Small intestine (tissue), 16 donors: ENCODE measurements at places on chromosomes 2 and 18.
A peak's percentile ranks its signal among the peaks of the same experiment; 100 is the strongest.

DNA sequence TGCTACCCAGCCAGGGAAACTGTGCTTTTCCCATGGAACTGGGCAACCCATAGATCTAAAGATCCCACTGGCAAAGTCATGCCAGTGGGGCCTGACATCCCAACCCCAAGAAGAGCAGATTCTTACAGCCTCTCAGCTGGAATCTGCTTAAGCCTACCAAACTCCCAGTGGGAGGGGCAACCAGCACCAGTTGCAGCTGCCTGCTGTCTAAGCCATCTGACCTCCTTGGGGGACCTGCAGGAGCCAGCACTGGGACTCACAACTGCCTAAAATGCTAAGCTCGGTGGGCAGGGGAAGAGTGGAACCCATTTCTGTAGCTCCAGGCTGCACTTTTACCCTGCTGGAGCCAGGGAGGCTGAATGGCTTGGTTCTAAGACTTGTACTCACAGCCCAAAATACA, 770.7 kb upstream of the SLC8A1 start:
- DNase-seq, result no peak

- DNase-seq, result no peak
Observed at GRCh38 chr2:210363876-210364275, 48.9 kb upstream of the MYL1 start.

DNA sequence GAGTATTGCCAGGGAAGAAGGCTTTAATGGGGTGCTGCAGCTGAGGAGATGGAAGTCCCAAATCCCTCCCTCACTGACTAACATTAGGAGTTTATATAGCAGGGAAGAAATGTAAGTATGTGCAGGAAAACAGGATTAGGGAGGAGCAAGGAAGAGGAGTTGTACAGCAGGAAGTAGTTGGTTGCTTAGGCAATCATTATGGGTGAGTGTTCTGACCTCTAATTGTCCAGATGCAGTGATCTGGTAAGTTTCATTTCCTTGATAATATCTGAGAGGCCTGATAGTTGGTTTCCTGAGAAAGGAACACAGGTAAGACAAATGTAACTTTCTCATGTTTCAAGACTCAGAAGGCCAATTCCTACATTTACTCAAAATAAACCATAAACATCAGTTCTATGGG, 331.9 kb upstream of the GULP1 start:
- no peak for DNase-seq

DNA sequence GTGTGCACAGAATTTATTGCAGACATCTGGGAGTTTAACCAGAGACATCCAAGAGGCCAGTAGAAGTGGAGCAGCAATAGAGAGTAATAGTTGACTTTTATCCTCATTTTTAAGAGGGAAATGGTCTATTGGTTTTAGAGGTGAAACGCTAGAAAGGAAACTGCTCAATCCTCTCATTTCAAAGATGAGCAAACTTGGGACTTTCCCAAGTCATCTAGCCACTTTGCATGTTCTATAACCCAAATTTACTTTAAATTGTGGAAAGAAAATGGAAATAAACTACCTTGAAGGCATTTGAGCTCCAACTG, 601.7 kb downstream of the ARHGAP15 start:
- DNase-seq, result no peak

DNA sequence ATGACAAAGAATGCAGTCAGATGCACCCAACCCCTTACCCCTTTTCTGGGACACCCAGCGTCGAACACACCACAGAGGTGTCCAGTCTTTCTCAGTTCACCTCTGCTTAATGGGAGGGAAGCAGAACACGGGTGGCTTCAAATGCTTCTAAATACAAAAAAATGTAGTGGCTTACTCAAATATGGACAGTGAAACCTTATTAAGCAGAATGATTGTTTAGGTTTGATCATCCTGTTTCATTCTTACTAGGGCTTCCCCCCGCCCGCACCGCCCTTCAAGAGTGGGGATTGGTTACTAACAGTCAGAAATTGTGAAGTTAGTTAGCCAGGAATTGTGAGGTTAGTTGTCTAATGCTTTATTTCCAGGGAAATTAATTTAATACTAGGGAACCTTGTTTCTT, 21.6 kb downstream of the ATG16L1 start:
- DNase-seq, result no peak

GRCh38 chr2:216464104-216464720, 34.4 kb upstream of the RPL37A start:
- DNase-seq, result no peak

GRCh38 chr18:7855028-7855427, 287.9 kb downstream of the PTPRM start:
- DNase-seq, result no peak

DNA sequence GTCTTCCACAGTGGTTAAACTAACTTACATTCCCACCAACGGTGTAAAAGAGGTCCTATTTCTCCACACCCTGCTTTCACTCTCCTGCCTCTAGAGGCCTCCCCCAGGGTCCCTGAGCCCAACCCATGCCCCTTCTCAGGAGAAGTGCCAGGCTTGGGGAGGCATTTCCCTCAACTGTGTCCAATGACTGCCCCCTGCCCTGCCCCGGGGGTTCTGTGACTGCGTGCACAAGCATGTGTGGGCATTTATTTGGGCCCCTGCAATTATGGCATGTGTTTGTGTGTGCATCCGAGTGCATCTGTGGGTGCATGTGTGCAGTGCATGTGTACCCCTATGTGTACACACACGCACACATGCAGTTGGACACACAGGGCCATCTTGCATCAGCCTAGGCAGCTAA, 57.3 kb downstream of the INHBB start:
- DNase-seq, result no peak

GRCh38 chr2:66872081-66872985, 437.4 kb downstream of the MEIS1 start:
- no peak for DNase-seq

GRCh38 chr18:22230471-22230945, 61.1 kb downstream of the GATA6 start:
- no peak for DNase-seq

GRCh38 chr2:79368116-79368630, 144.7 kb upstream of the CTNNA2 start:
- no peak for DNase-seq

DNA sequence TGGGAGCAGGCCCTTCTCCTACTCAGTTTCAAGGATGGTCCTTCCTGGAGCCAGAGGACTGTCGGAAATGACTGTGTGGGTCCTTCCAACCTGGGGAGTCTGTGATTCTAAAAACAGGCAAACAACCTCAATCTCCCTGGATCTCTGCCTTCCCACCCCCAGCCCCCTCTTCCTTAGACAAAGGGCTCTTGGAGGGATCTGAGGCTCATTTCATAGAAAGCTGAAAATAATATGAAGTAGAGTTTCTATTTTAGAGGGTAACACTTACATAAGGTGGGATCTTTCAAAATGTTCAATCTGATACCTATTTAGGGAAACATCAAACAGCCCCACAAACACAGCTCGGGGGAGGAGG, 69.4 kb downstream of the RHOB start:
- no peak for DNase-seq

DNA sequence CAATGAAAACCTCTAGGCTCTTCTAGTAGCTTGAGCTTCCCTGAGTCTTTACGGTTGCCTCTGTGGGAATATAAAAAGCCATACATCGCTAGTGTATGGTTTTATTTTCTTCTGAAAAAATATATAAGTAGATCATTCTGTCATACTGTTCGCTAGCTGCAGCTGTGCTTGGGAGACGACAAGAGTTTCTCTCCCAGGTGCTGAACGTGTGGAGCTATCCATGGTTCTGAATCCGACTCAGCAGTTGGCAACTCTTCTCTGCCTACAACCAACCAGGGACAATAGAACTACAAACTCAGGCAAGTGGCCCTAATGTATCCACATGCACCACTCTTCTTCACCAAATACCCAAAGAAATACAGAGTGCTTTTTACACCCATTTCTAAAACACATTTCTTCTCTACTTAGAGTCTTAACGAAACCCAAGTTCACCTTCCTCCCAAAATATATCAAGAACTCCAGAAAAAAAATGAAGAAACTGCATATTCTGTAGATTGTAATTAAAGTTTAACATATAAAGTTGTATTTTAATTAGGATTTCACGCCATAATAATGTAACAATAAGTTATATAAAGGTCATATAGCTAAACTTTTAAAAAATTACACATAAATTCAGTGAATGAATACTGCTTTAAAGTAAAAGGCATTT, 2.2 kb upstream of the KCNH7 start:
- DNase-seq, result peak; percentile 43

- DNase-seq, result no peak
Observed at GRCh38 chr2:70705160-70705850, 62.7 kb downstream of the ADD2 start.

GRCh38 chr18:60277855-60278480, 94.6 kb downstream of the MC4R start:
- DNase-seq, result no peak

- peak; percentile 22 for DNase-seq
Observed at GRCh38 chr18:26228562-26229260, 2.5 kb downstream of the TAF4B start.

DNA sequence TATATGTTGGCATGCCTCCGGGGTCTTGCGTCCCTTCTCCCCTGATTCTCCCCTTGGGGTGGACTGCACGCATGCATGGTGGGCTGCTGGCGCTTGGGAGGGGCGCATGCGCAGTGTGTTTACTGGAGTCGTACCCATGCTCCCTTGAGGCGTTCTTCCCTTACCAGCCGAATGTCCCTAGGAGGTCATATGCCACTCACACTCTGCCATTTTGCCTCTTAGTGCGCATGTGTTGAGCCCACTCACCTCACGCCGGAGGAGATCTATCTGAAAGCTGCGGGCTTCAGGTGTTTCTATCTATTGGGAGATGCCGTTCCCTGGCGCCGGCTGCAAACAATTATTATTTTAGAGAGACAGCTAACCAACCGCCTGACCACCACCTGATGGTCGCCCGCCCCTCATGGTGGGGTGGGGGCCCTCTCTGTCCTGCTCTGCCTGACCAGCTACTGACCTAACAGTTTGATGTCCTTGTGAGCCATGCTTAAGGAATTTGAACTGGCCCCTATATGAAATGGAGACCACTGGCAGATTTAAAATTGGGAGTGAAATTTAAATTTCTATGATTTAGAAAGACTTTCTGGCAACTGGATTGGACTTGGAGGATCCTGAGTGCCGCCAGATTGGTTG, 179.6 kb downstream of the RNF144A start:
- DNase-seq, result no peak

DNA sequence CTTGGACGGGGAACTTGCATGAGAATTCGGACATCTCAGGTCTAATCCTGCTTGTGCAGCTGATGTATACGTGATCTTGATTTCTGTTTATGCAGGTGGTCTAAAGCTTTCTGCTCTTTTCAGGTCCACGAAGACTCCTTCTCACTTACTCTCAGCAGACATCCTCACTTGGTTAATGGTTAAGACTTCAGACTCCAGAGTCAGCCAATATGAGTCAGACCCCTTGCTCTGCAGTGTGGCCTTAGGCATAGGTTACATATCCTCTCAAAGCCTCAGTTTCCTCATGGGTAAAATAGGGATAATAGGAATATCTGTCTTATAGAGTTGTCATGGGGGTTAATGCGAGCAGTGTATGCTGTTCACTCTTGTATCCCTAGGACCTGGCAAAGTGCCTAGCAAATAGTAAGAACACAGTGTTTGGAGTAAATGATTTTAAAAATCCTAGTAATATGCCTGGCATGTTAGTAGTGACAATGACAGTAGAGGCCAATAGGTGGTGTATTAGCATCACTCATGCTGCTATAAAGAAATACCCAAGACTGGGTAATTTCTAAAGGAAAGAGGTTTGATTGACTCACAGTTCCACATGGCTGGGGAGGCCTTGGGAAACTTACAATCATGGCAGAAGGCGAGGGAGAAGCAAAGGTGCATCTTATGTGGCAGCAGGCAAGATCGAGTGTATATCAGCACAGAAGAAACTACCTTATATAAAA, 42.3 kb downstream of the XRCC5 start:
- no peak for DNase-seq

- peak; percentile 64 for DNase-seq
Observed at GRCh38 chr18:50075772-50076171, 119.2 kb downstream of the MYO5B start.

DNA sequence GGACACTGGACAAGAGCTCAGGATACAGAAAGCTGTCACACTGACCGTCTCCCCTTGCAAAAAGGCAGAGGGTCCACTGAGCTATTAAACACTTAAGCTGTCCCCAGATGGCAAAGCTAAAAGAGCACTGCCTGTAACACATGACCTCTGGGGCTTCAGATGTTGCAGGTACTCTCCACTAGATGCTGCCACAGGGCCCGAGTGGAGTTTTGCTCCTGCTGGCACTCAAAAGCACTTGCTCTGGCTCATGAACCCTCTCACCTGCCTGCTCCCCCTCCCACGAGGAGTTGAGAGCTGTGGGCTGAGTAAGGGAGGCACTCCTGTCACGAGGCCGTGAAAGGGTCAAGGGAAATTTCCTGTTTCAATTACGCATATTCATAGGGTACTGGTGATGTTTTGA, 227.9 kb downstream of the PRKCE start:
- DNase-seq, result no peak

- DNase-seq, result no peak
Observed at GRCh38 chr2:15031745-15032240, 399.3 kb downstream of the LRATD1 start.

DNA sequence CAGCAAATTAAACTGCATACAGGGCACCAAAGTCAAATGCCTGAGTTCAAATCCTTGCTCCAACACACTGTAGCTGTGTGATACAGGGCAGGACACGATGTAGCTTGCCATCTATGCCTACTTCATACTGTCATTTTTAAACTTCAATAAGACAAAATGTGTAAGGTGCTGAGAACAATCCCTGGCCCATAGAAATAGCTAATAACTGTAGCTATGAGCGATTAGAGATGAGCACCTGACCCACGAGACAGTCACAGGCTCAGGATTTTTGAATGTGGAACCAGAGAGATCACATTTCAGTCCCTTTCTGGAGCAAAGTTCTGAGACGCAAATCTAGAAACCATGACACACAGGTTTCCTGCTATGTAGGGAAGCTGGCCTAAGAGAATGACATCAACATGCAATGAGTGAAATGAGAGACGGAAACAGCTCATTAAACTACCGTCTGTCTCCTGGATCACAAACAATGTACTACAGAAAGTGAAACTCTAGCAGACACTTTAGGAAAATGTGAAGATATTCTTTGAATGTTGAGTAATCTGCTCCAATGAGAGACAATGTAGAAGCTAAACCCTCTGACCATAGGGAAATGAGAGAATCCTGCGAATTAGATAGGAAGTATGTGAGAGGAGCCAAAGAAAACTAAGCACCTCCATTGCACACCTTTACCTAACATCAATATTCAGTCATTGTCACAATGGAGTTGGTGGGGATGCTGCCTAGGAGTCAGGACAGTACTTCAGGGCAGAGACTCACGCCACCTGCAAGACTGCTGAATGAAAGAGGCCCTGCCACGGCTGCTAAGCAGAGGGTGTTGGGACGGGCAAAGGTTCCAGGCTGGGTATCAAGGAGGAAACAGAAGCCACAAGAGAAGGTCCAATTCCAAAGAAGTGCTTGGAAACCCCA, 25.5 kb downstream of the B4GALT6 start:
- DNase-seq, result peak; percentile 45

GRCh38 chr2:46126571-46126970, 170.6 kb upstream of the EPAS1 start:
- DNase-seq, result no peak
